Stimulated activated naive B cell treated with anti-CD40 and anti-IgM and Interleukin-4, amounts not matched to agents 10 μg/mL and 1 μg/mL and 100 μg/mL, for 72 hours (primary cell): ENCODE measurements at places on chromosomes 7 and 10.

GRCh38 chr10:3173171-3173878 lies 743 bp upstream of the PITRM1 start:
- peak overlapping the region; percentile 88 for H3K27ac ChIP-seq
- peak overlapping the region; percentile 82 for H3K4me3 ChIP-seq
- H3K36me3 ChIP-seq = peaks cover 14% of the 10 kb centered on the region
- peaks cover 16% of the 10 kb centered on the region for H3K4me1 ChIP-seq

- no peak overlapping the region for H3K27ac ChIP-seq
- H3K36me3 ChIP-seq = no peaks in the 10 kb centered on the region
- H3K4me3 ChIP-seq = no peak overlapping the region
Measured at GRCh38 chr7:87785368-87785995, 90.7 kb downstream of the SLC25A40 start.

DNA sequence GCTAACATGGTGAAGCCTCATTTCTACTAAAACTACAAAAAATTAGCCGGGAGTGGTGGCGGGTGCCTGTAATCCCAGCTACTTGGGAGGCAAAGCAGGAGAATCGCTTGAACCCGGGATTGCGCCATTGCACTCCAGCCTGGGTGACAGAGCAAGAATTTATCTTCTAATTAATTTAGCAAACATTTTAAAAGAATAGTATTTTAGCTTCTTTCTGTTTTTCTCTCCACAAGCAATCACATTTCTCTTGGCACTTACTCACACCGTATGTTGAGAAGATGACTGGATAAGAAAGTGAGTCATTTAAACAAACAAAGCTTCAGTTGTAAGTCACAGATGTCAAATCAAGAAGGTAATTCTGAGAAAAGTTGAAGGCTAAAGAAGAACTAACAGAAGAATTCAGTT lies 264.0 kb downstream of the ARL4A start:
- no peak overlapping the region for H3K27ac ChIP-seq
- no peaks in the 10 kb centered on the region for H3K36me3 ChIP-seq
- no peaks in the 10 kb centered on the region for H3K4me1 ChIP-seq
- H3K27me3 ChIP-seq = no peaks in the 10 kb centered on the region
- no peak overlapping the region for H3K4me3 ChIP-seq

DNA sequence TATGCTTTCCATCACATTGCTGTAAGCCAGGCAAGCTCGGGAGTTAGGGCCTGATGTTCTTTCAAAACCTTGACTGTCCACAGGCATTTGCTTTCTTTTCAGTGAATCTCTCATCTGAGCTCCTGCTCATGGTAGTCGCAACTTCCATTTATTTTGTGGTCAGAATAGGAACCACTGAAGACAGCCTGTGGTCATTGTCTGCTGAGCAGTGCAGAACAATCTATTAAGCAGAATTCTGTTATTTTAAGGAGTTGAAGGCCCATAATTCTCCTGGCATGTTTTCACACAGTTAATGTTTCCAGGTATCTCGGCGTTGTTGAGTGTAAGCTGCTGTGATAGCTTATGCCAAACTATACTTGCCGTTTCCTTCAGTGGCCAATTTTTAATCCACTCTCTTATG lies 491.1 kb upstream of the AKR1E2 start:
- H3K27ac ChIP-seq = no peak overlapping the region
- H3K36me3 ChIP-seq = no peaks in the 10 kb centered on the region
- H3K4me1 ChIP-seq = no peaks in the 10 kb centered on the region

GRCh38 chr10:100391163-100392002 lies 44.4 kb downstream of the SCD start:
- no peaks in the 10 kb centered on the region for H3K4me1 ChIP-seq
- no peaks in the 10 kb centered on the region for H3K27me3 ChIP-seq
- no peak overlapping the region for H3K27ac ChIP-seq
- H3K36me3 ChIP-seq = peaks cover 15% of the 10 kb centered on the region
- no peak overlapping the region for H3K4me3 ChIP-seq

DNA sequence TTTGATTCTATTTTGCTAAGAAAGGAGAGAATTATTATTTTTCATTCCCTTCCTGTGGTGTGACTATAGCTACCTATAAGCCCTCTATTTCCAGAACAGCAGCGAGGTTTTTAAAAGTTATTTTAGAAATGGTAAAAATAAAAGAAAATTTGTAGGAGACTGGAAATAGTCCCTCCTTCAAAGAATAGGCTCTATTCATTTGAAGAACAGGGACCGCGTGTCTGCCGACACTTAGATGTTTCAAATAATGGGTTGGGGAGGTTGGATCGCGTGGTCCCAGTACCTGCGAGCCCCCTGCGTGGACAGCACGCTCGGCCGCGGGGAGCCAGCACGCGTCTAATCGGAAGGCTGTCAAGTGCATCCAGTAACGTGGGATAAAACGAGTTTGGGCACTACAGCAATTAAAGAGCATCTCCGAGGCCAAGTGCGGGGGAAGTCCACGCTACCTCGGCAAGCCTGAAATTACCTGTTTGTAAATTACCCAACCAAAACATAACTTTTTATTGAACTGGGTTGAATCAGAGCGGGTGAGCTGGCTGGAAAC lies 1.0 kb downstream of the CACNA2D1 start:
- H3K4me1 ChIP-seq = peaks cover 10% of the 10 kb centered on the region
- no peaks in the 10 kb centered on the region for H3K36me3 ChIP-seq
- peaks cover 32% of the 10 kb centered on the region for H3K27me3 ChIP-seq
- no peak for DNase-seq
- peak overlapping the region; percentile 48 for H3K4me3 ChIP-seq
- H3K27ac ChIP-seq = no peak overlapping the region

DNA sequence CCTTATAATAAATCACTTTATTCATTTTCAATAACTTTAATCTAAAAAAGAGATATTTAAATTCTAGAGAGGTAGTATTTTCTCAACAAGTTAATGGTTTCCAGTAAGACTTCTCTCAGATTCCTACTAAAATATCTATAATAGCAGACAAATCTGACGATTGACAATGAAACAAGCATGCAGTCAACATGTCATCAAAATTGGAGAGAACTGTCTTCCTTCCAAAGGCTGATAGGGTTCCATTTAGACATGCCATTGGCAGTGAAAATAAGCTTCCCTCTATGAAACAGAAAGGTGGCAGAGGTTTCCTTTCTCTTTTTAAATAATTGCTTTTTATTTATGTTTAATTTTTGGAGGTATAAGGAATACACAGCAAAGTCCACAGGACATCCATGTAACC lies 217.1 kb downstream of the POM121L12 start:
- no peaks in the 10 kb centered on the region for H3K4me1 ChIP-seq
- H3K36me3 ChIP-seq = no peaks in the 10 kb centered on the region
- H3K27me3 ChIP-seq = no peaks in the 10 kb centered on the region

- peak overlapping the region; percentile 100 for H3K27ac ChIP-seq
- peaks cover 5% of the 10 kb centered on the region for H3K36me3 ChIP-seq
- DNase-seq = peak; percentile 41
- peak overlapping the region; percentile 99 for H3K4me3 ChIP-seq
Measured at GRCh38 chr7:114922652-114923402, 933 bp downstream of the MDFIC start.

GRCh38 chr10:124619802-124620490 lies 124.2 kb downstream of the FAM53B start:
- DNase-seq = no peak
- H3K4me1 ChIP-seq = peaks cover 100% of the 10 kb centered on the region
- peak overlapping the region; percentile 94 for H3K27ac ChIP-seq
- H3K36me3 ChIP-seq = peaks cover 29% of the 10 kb centered on the region
- H3K27me3 ChIP-seq = no peaks in the 10 kb centered on the region
